8988T (cell line): ENCODE measurements at places on chromosomes 3 and 15.

GRCh38 chr3:113658107-113658506 lies 38.3 kb downstream of the USF3 start:
- no peak for DNase-seq

GRCh38 chr3:183984127-183984740 lies 33.5 kb downstream of the ABCC5 start:
- DNase-seq: no peak

GRCh38 chr3:69143612-69144011 lies 21.2 kb upstream of the LMOD3 start:
- DNase-seq: no peak

DNA sequence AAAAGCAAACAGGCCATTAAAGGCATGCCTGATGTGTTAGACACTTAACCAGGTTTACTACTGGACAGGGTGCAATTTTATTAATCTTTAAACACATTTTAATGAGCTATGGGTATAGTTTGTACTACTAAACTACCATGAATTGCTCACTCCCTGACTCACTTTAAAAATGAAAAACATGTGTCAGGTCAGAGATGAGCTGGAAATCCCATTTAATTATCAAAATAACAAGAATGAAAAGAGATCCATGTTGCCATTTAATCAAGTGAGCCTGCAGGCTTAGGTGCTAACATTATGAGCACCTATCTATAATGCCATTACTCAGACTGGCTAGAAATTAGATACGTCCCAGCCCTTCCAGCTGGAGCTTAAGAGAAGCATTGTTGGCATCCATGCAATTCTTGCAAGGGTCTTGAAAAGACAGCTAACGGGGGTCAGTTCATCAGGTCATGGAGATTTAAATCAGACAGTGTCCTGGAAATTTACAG lies 224.4 kb downstream of the THRB start:
- no peak for DNase-seq

- no peak for DNase-seq
Observed at GRCh38 chr3:133562376-133562775, 11.1 kb upstream of the CDV3 start.

- no peak for DNase-seq
Observed at GRCh38 chr3:102025606-102026270, 176.4 kb downstream of the NFKBIZ start.

- DNase-seq: no peak
Observed at GRCh38 chr3:30286811-30287210, 319.6 kb upstream of the TGFBR2 start.

DNA sequence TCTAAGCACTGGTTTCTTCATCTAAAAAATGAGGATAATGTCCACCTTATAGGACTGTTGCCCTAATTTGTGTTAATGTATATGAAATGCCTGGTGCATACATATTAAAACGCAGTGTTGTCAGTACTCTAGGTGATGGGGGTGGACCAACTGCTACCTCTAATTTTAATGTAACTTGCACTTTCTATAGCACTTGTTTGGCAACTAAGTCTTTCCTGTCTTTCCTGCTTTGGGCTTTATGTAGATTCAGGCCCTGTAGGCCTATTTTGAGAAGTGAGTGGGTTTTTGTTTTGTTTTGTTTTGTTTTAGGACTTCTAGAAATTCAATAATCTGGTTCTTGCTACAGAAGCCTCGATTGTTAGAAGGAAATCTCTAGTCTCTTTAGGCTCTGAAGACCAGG lies 21.2 kb downstream of the SLC7A14 start:
- no peak for DNase-seq

GRCh38 chr15:92444631-92445030 lies 51.0 kb downstream of the ST8SIA2 start:
- no peak for DNase-seq

DNA sequence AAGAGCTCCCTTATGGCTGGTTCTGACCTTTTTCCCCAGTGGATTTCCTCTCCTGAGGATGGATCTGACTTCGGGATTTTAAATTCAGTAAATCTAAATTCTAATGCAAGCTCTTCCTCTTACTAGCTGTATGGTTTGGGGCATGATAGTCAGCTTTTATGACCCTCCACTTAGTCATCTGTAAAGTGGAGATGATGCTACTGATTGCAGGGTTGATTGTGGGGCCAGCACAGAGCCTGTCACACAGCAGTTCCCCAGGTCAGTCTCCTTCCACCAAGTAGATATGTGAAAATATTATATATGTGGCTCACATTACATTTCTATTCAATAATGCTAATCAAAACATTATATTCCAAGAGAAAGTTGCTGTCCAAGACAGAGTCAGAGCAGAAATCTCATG lies 141.3 kb upstream of the UBE2E1 start:
- DNase-seq: no peak

DNA sequence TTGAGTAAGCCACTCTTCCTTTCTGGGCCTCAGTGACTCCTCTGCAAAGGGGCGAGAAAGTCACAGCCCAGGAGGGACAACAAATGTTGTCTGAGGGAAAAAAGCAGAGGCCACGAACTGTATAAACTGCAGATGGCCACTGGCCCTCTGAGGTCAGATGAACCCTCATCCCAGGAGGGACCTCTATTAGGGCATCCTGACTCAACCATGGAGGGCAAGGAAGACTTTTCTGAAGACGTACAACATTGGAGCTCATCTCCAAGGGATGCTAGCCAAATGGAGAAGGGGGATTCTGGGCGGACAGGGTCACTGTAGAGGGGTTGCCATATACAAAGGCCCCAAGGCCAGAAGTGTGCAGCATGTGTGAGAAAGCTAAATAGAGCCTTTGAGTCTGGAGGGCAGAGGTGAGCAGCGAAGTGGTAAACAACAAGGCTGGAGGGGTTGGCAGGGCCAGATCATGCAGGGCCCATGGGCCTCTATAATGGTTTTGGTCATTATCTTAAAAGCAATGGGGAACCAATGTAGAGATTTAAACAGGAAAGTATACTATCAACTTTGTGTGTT lies 16.7 kb downstream of the GRAMD2A start:
- DNase-seq: no peak

DNA sequence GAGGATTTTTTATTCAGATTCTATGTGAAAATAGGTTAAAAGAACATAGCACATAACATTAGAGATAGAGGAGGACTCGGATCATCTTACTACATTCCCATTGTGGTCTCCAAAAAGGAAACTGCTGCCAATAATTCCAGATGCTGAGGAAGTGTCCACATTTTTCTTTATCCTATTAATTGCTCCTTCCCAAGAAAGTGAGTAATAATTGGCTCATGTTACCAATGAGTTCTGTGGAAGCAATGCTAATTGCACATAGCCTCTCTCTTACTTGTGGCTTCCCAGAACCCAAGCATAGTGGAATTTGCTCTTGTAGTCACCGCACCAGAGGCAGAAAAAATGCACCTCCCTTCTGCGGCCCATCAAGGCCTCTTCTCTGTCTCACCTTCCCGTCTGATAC lies 208.4 kb downstream of the PLOD2 start:
- no peak for DNase-seq

GRCh38 chr15:51533672-51534398 lies 88.7 kb downstream of the DMXL2 start:
- no peak for DNase-seq

DNA sequence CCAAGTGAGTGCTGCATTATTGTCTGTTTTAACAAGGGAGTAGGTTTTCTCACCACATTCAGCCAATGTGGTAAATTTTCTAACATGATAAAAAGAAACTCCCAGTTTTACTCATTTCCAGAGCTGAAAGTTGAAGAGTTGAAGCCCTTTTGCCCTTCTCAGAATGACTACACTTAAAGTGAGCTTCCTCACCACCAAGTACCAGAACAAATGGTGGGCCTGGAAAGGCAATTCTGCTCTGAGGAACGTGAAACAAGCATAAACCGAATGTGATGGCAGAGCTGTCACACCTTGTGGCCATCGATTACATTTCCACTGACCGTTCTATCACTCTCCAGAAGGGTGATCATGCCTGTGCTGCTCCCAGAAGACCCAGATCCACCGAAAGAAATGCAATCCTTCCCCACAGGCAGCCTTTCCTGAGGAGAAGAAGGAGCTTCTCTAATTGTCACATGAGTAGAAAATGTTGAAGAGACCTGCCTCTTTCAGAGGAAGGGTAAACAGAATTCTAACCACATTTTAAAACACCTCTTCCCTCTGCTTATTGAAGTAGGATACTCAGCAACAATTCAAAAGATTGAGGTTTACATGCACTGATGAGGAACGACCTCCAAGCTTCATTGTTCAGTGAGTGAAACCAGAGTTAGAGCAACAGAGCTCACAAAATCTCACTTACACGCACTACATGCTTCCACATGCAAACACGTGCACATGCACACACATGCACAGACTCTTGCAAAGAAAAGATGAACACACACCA lies 21.4 kb upstream of the CCR9 start:
- no peak for DNase-seq

DNA sequence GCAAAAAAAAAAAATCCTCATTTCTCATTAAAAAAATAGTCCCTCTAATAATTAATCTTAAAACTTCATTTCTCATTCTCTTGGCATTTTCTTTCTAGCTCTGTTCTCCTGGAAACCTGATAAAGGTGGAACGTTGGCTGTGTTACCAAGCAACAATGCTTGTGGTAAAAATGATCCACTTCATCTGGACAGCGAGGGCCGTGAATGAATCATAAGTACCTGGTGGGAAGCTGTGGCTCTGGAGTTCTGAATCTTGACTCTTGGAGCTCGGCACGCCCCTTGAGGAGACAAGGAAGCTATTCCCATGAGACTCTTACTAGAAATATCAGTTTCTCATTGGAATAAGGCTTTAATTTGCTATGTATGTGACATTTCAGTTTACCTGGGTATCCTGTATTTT lies 32.5 kb downstream of the BCL2L10 start:
- no peak for DNase-seq

DNA sequence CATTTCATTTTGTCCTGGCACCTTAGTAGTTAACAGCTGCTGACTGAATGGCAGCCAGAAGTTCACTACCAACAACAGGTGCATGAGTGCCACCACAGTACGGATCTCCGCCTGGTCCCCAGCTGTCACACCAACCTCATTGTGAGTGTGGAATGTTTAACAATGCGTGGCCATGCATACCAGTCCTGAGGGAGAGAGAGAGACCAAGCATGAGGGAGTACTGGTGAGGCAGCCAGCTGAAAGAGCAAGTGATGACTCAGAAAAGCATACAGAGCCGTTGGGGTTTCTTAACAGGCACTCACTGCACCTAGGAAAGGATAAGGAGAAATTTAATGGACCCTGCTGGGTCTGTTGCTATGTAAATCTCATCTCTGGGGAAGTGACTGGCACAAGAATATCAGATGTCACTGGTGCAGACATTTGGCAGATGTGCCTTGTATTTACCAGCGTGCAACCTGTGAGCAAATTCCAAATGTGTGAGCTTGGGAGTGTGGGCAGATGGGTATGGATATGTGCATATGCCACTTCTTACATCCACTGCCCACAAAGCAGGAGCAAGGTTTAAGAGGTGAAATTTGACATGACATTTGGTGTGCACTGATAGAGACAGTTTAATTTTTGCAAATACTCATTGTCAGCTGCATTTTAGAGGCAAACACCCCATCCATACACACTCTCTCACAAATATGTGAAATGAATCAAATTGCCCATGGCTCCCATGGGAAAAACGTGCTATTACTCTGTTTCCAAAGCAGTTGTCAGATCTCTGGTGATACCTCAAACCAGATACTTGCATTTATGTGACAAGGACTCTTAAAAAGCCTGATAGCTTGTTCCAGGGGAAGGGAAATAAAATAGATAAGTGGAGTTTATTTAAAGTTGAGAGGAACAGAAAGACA lies 245.2 kb upstream of the ARPP21 start:
- no peak for DNase-seq

GRCh38 chr15:96703091-96703490 lies 372.6 kb downstream of the NR2F2 start:
- no peak for DNase-seq

- no peak for DNase-seq
Observed at GRCh38 chr3:110859993-110860392, 211.6 kb upstream of the NECTIN3 start.

DNA sequence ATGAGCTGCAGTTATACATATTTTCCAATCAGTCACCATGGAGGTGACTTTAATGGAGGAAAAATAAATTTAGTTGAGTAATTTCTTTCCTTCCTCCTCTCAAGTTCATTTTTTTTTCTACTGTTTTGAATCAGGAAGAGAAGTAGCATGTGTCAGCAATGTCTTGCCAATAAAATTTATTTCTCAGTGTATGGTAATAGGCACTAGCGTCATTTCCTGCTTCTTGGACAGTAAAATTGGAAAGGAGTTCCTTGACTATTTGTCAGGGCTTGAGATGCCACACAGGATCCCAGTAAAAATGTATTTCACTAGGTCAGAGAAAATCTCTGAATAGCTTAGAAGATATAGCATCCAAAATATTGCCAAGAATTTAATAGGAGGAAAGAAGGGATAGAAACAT lies 605.9 kb downstream of the ROBO1 start:
- no peak for DNase-seq

GRCh38 chr3:39222462-39222861 lies 30.1 kb upstream of the XIRP1 start:
- DNase-seq: no peak

- no peak for DNase-seq
Observed at GRCh38 chr3:157418104-157418503, 18.5 kb upstream of the PTX3 start.

DNA sequence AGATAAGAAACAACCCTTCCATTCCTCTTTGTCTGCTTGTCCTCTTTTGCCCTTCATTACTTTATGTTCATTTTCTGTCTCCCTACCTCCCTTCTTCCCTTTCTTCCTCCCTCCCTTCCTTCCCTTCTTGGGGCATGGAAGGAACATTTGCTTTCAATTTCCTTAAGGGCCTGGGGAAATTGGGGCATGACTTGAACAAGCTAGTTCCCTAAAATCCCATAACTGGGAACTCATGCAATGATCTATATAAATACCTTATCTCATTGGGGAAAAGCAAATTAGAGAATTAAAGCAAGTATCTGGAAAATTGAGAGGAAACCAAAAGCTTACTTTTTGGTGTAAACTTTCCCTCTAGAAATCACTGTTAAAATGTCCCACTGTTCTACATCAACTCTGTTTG lies 35.7 kb downstream of the BOC start:
- no peak for DNase-seq

GRCh38 chr3:14701676-14702075 lies 26.7 kb downstream of the C3orf20 start:
- DNase-seq: no peak
